ENCODE measurements at places on chromosomes 1 and 21.

DNA sequence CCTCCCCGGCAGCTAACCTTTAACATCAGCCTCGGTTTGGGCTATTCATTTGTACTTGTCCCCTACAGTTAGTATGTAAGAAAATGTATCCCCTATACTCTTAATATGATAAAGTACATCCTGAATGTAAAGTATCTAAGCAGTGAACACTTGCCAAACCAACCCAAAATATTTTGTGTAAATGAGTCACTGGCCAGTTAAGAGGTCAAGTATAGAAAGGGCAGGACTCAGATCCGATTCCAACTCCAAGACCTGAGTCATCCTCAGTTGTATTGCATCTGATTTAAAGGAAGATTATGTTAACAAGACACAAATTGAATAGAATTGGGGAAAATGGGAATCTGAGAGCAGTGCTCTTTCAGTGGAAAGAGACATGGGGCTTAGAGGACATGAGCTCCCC lies 84.4 kb downstream of the CD58 start:
- DNase-seq = no peak

DNA sequence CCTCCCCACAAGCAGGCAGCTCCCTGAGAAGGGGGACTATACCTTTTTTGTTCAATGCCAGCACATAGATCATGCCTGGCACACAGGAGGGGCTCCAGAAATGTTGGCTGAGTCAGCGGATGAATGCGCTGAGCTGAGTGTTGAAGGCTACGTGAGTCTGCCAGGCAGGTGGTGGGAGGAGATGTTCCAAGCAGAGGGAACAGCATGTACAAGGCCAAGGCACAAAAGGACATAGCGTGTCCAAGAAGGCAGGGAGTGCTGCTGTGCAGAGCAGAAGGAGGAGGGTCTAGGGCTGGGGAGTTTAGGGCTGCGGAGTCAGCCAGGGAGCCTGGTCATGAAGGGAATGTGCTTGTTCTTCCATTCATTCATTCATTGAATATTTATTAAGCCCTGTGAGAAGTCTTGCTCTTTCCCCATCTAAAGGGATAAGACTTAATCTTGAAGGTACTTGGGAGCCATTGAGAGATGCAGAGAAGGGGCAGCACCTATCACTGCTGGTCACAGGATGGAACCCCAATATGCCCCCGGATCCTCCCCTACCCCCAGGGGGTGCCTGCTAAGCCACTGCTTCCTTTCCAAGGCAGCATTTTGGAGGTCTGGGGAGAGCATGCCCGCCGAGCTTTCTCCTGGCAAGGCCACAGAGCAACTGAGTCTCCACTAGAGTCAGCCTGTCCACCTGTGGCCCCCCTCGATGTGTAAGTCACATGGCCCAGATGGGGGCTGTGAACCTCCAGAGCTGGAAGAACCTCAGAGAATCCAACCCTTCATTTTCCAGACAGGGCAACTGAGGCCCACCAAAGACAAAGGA lies 31.2 kb upstream of the LAPTM5 start:
- DNase-seq = no peak

DNA sequence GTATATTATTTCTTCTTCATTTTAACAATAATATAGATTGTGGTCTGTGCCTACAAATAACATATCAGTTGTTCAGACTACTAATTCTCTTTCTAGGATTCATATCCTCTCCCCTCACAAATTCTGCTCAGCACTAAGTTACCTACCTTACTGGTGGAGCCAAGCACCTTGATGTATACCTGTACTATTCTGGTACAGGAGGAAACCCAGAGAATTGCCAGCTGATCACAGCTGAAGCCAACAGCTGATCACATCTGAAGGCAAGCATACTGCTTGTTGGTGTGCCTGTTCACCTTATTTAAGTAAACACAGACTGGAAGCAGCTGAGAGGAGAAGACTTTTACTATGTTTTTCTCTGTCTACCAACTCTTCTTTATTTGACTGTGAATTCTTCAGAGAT lies 101.8 kb downstream of the PBX1 start:
- no peak for DNase-seq

- no peak for DNase-seq
These were observed 2.9 kb downstream of the ARF1 start for GRCh38 chr1:228085287-228085951.

DNA sequence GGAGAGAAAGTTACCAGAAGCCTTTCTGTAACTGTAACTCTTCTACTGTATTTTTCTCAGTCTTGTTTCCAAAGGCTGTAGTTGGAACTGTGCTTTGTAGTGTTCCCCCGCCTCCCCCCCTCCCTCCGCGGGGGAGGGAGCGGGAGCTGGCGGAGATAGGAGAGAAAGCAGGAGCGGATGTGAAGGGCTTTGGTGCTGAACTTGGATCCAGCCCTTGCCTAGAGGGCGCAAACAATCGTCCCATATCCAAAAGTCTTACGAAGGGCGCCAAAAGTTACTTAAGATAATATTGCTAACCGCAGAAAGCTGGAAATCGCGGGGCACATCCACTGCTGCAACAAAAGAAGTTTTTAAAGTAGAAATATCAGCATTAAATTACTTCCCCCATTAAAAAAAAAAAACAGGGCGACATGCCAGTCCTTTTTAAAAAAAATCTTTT lies 2.4 kb upstream of the NFIA start:
- no peak for DNase-seq

- DNase-seq = no peak
These were observed 21.3 kb downstream of the BACH1 start for GRCh38 chr21:29320031-29320430.

DNA sequence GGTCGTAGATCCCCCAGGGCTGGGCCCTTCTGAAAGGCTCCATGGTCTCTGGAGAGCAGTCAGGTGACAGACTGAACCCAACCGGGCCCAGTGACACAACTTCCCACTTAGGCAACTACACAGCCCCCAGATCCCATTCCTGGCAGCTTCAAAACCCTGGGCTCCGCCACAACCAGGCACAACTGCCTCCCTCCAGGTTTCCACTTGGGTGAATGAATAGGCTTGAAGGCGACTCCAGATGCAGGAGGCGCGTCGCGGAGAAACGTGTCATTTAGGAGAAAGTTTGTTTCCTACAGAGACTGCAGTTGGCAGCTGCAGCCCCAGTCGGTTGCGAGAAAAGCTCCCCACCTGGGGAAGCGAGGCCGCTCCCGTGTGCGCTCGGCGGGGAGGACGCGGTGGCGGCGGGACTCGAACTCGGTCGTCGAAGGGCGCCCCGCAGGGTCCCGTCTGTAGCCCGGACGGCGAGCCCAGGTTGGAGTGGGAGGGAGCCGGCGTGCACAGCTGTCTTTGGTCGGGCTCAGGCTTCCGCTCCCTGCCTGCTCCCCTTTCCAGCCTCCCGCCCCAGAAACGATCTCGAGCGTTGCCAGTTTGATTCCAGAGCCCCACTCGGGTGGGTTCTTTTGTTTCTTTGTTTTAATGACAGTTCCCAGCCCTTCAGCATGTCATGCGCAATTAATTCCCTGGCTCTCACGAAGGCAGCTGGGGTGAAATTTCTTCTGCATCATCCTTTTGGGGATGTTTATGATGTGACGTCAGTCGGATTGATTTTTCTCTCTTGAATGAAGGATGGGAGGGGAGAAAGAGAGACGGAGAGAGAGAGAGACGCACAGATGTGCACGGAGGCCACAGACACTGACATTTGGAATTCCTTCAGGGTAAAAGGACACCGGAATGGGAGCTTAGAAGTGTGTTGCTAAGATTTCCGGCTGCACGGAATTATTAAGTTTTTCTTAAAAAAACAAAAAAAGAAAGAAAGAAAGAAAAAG lies 862 bp upstream of the SGIP1 start:
- DNase-seq = no peak

Data from activated CD4-positive, alpha-beta T cell treated with anti-CD3 and anti-CD28 coated beads, Interleukin-2, Interleukin-4, amounts not matched to agents 100 ng/mL and 50 ng/mL, durations not matched to agents 16 hours and 8 hours (primary cell).